ENCODE measurements at places on chromosomes 2 and 18.

DNA sequence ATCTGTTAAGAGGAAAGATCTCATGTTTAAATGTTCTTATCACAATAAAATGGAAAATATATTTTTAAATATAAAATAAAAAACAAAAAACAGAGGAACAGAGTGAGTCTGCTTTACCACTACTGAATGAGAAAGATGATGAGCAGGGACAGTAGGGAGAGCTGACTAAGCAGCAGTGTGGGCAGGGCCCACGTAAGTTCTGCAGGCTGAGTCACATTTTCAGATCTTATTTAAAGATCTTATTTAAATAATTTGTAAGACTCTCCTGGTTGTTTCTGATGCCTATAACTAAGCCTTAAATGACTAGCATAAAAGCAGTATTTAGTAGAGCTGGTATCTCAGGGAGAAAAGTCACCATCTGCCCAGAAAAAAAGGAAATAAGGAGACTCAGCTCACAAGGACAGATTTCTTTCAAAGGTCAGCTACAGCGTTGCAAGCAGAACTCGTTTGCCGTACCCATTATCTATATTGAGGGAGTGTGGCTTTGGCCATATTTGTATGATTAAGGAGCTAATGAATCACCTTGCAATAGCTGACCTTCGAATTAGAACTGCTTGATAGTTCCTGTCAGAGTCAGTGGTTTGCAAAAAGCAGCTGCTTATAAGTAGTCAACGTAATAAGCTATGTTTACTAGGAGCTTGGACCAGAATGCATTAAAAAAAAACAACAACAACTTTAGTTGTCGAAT, 322.1 kb upstream of the CHAC2 start:
- DNase-seq, result no peak

- DNase-seq, result no peak
Observed at GRCh38 chr2:212998626-212999359, 152.6 kb downstream of the IKZF2 start.

GRCh38 chr2:119104414-119104813, 54.1 kb downstream of the C1QL2 start:
- DNase-seq, result no peak

- DNase-seq, result no peak
Observed at GRCh38 chr2:160942476-160943142, 217.6 kb upstream of the TANK start.

All from iPS DF 6.9 (cell line).